ENCODE measurements at places on chromosomes 4 and X.
A peak's percentile ranks its signal among the peaks of the same experiment; 100 is the strongest.

DNA sequence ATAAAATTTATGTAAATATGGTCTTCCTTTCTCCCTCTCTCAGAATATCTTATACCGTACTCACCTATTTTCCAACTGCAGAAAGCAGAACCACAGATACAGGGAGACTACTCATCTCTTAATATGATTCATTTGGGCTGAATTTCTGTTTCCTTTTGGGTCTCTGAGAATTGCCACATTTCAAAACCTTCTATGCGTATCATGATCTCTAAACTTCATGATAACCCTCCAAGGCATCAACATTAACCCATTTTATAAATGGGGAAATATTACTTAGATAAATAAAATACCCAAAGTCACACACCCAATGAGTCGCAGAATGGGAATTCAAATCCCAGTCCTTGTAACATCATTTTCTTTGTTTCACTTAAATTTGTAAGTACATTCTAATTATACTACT, 16.6 kb upstream of the PRDM8 start:
- DNase-seq, result no peak

DNA sequence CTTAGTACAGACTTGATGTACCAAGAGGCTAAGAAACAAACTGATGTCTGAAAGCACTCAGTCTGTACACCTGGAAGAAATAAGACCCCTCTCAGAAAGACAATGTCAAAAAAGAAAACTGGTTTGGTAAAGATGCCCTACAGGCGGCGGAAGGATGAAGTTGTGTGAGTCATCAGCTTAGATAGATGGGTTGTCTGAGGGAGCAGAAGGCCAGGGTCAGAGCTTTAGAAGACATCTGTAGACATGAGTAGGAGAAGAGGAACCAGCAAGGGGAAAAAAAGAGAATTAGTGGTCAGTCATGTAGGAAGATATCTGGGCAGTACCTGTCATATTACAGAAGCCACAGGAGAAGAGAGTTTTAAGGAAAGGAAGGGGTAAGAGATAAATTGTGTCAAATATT, 8.3 kb downstream of the SRPX2 start:
- no peak for DNase-seq

- DNase-seq, result no peak
These were observed 19.0 kb upstream of the GLUD2 start for GRCh38 chrX:121028419-121028818.

DNA sequence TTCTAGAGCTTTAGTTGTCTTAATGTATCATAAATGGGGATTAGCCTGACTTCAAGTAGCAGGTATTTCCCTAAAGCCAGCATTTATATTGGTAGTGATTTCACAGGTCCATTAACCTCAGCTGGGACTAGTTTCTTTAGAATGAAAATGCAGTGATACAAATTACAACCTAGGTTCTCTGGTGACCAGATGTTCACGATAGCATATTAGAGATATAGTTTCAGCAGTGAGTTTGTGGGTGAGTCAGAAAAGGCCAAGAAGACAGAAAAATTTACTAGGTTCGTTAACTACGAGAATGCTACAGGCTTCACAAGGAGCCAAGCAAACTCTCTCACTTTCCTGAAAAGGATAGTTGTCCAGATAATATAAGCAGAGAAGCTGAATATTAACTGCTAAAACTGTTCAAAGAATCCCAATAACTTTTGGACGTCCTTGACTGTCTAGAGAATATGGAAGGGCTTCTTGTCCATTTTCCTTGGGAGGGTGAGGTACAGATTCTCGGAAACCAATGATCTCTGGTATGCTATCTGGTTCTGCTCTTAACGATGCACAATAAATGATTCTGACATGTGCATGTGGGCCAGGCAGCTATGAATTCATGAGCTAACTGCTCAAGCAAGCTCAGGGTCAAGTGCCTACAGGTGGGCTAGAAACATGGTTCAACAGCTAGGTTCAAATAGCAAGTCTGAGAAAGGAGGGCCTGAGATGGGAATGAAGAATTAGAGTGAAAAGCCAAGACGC, 6.0 kb upstream of the SPCS3 start:
- DNase-seq, result no peak

- no peak for DNase-seq
These were observed 43.8 kb downstream of the ADGRA3 start for GRCh38 chr4:22471999-22472461.

DNA sequence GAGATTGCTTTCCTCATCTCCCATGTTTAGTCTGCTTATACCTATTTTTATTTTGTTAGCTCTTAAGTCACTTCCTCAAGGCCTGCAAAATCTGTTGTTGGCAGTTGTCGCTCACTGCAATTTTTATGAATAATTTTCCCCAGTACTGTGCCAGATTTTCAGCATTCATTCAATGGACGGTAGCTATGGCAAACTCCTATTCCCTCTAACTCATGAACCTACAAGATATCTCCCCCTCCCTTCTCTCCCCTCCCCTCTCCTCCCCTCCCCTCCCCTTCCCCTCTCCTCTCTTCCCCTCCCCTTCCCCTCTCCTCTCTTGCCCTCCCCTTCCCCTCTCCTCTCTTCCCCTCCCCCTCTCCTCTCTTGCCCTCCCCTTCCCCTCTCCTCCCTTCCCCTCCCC, 160.4 kb downstream of the FRAS1 start:
- no peak for DNase-seq

DNA sequence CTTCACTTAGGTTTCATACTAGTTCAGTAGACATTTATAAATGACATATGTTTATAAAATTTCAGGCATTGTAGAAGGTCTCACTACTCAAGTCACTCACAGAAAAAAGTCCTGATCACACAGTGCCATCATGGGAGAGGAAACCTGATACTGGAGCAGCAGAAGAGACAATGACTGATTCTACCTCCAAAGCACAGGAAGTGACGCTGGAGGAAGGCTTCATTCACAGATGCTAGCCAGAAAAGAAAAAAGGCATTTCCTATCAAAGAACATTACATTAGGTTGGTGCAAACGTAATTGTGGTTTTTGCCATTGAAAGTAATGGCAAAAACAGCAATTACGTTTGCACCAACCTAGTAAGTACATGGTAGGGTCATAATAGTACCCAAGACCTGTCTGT, 79.5 kb downstream of the RASGEF1B start:
- no peak for DNase-seq

- no peak for DNase-seq
These were observed 405.0 kb upstream of the MAGEB18 start for GRCh38 chrX:25733148-25733547.

- no peak for DNase-seq
These were observed 427.0 kb upstream of the TRAM1L1 start for GRCh38 chr4:117512414-117512813.

DNA sequence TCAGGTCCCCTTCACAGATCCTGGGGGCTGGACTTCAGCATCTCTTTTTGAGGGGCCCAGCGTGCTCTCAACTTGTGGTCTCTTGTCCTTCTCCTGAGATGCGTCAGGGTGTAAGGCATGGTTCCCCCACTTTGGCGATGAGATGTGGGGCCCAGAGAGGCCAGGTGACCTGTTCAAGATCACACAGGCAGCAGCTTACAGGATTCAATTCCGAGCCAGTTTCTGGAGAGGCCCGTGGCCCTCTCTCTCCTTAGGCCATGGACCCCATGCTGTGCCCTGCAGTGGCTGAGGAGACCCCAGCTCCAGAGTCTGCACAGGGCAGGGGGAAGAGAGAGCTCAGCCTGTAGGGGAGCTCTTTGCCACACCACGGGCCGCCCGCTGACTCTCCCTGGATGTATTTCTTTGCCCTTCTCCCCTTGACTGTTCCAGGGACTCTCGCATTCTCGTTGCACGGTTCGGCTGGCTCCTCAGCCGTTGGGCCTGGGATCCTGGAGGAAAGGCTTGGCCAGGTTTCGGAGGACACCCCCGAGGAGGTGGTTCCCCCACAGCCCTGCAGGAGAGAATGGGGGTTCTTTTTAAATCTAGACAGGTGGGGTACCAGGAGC, 18.6 kb downstream of the NSG1 start:
- DNase-seq, result no peak

DNA sequence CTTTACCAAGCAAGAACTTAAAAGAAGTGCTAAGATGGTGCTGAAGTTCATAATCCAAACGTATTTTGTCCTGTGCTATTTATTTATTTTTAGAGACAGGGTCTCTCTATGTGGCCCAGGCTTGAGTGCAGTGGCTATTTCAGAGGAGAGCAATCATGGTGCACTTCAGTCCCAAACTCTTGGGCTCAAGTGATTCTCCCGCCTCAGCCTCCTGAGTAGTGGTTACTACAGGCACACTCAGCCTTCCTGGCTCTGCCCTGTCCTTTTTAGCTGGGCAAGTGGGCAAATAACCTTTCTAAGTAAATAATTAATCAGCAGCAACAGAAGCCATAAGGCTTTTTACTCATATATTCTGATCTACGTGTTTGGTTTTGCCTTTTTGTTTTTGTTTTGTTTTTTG, 2.6 kb downstream of the NSD2 start:
- no peak for DNase-seq

- peak; percentile 50 for DNase-seq
These were observed 672 bp downstream of the PGM2 start for GRCh38 chr4:37827030-37827685.

DNA sequence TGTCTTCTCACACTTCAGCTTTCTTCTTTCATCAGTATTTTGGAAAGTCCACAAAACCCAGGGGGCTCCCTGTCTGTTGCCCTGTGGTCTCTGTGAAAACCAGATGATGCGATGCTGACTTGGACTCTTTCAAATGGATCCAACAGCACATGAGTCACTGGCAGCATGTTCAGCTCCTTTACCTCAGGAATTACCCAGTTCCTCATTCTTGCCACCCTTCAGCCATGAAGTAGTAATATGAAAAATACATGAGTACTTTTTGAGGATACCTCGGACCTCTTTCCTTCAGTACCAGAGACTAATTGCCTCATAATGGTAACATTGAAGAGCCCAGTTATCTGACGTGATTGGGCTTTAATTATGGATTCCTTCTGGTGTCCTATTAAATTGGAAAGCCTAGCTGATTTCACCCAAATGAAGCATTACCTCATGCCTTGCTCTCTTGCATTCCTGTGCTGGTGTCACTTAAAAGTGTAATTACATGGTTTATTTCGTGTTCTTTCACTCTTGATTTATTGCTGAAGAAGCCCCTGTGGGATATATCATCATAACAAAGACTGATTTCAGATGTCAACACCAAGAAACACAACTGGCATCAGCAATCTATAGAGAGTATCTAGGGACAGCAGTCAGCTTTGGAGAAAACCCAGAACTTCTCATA, 63.4 kb downstream of the NFKB1 start:
- peak; percentile 83 for DNase-seq

DNA sequence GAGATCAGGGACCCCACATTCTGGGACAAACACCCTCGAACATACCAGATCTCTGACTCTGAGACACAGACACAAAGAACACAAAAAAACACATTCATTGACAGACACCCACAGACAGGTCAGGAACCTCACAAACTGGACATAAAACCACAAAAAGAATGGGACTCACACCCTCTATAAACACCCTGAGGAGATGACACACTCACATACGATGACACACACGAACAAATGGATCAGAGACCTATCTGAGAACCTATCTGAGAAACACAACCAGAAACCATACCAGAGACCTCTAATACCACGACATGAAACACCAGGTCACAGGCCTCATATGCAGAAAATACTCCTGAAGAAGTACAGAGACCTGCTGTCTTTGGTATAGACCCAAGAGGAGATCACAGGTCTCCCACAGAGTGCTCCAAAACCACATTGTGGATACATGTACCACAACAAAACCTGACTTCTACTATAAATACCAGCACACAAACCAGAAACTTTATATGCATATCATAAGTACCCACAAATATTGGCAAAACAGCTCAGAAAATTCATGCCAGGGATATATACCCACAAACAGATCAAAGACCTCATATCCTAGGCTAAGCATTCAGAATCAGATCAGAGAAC, 19.5 kb downstream of the SUV39H1 start:
- peak; percentile 58 for DNase-seq

DNA sequence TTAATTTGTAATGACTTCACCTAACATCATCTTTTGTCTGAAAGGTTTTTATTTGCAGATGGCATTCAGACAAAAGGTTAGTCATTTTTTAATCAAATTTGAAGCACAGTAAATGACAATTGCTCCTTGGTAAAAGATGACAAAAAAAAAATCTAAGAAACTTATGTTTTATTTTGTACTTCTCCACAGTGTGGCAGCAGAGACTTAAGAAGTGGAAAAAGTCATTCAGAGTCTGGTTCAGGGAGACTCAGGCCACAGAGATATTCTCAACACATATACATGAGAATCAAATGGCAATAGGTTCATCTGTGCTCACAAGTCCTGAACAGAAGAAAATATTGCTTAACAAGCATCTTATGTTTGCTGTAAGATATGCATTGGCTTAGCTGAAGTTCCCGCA, 436.2 kb downstream of the KCNIP4 start:
- DNase-seq, result peak; percentile 49

DNA sequence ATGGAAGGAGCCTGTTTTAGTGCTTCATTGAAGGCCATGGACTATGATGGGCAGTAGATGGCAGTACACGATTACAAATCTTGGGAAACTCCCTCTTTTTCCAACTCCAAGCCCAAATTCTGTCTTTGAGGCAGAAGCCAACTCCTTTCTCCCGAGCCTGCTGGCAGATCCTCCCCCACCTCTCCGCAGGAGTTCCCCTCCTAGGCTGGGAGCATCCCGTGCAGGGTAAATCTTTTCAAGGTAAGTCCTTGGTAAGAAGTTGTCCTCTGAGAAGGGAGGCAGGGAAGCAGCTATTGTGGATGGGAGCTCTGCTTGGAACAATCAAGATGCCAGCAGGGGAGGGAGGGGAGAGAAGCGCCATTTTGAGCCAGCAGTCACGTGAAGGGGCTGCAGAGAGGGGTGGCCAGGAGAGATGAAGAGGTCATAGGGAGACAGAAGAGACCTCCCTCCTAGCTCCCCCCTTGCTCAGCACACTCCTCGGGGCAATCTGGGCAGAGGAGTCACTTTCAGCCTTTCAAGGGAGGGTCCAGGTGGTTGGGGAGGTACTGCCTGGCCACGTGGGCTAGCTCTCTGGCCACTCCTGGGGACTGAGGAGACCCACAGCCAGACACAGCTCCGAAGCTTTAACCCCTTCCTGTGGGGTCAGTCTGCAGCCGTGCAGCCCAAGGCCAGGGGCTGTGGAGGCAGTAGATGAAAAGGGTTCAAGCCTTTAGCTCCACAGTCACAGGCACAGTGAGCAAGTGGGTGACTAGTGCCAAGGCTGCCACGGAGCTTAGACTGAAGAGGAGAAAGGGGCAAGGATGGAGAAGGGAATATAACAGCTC, 9.6 kb downstream of the CC2D2A start:
- DNase-seq, result peak; percentile 90

DNA sequence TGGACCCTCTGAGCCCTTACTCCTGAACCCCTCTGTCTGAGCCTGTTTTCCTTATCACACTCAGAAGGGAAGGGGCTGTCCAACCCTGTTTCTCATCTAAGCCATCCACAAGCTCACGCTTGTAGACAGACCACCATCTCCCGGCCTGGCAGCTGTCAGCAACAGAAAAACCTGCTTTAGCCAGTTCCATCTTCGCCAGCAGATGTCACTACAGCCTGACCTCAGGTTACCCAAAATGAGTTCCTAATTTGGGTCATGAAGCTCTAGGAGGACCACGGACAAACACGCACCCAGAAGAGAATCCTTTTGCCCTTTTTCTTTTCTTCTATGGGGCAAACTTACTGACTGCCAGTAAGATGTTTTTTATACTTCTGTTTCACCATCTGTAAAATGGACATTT, 445.4 kb downstream of the BCOR start:
- DNase-seq, result no peak

- no peak for DNase-seq
These were observed 40.9 kb upstream of the IL15 start for GRCh38 chr4:141595531-141595930.

Measured in astrocyte of the spinal cord (primary cell).